ENCODE measurements at places on chromosomes 4 and X. TPM values are rescaled to one million over a fixed set of nuclear protein-coding genes. Genes with fewer than 3 reads are reported as not detected.

- H3K36me3 ChIP-seq: no peaks in the 10 kb centered on the region
- H3K27me3 ChIP-seq: no peaks in the 10 kb centered on the region
- DNase-seq: peak; percentile 44
- peak overlapping the region; percentile 77 for H3K4me3 ChIP-seq
- peaks cover 37% of the 10 kb centered on the region for H3K4me1 ChIP-seq
- H3K27ac ChIP-seq: peak overlapping the region; percentile 83
Observed at GRCh38 chrX:19863212-19863856, 24.1 kb downstream of the SH3KBP1 start.

GRCh38 chrX:135931644-135932487, 38.4 kb downstream of the SAGE1 start:
- H3K27ac ChIP-seq: no peak overlapping the region
- DNase-seq: peak; percentile 63
- no peaks in the 10 kb centered on the region for H3K4me1 ChIP-seq

DNA sequence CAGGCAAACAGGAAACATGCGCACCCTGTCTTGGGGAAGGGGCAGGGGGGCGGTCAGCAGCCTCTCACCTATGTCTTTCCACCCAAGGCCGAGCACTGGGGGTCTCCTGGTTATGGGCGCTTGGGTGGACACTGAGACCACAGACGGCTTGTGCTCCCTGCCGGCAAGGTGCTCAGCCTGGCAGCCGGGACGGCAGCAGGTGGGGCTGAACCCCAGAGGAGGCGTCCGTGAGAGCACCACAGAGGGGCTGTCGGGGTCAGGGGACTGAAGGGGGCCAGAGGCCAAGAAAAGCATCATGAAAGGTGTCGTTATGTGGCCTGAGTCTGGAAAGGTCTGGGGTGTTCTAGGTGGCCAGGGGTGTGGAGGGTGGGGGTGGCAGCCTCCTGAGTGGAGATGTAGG, 19.6 kb downstream of the DOK7 start:
- no peak overlapping the region for H3K4me3 ChIP-seq
- H3K27ac ChIP-seq: no peak overlapping the region
- peaks cover 2% of the 10 kb centered on the region for H3K27me3 ChIP-seq

DNA sequence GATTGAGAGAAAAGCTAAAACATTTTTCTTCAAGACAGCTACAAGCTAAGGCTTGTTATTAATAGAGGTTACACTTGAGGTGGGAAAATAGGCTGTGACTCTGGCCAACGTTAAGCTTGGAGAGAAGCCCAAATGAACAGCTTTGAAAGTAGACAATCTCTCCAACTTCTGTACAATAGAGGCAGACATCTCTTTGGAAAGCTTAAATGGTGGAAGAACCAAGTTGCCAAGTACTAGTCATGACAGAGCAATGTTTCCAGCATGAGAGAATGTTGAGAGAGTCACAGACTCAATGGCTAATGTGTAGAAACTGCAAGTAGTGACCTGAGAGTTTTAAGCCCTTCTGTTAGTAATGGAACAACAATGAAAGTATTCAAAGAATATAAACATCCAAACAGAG, 298.1 kb downstream of the INPP4B start:
- H3K36me3 ChIP-seq: no peaks in the 10 kb centered on the region
- no peaks in the 10 kb centered on the region for H3K27me3 ChIP-seq
- no peaks in the 10 kb centered on the region for H3K4me1 ChIP-seq
- no peak overlapping the region for H3K4me3 ChIP-seq
- H3K27ac ChIP-seq: no peak overlapping the region

- H3K36me3 ChIP-seq: no peaks in the 10 kb centered on the region
- no peak for DNase-seq
- H3K27me3 ChIP-seq: peaks cover 7% of the 10 kb centered on the region
- no peak overlapping the region for H3K27ac ChIP-seq
Observed at GRCh38 chr4:74658116-74658515, 136.2 kb downstream of the BTC start.

DNA sequence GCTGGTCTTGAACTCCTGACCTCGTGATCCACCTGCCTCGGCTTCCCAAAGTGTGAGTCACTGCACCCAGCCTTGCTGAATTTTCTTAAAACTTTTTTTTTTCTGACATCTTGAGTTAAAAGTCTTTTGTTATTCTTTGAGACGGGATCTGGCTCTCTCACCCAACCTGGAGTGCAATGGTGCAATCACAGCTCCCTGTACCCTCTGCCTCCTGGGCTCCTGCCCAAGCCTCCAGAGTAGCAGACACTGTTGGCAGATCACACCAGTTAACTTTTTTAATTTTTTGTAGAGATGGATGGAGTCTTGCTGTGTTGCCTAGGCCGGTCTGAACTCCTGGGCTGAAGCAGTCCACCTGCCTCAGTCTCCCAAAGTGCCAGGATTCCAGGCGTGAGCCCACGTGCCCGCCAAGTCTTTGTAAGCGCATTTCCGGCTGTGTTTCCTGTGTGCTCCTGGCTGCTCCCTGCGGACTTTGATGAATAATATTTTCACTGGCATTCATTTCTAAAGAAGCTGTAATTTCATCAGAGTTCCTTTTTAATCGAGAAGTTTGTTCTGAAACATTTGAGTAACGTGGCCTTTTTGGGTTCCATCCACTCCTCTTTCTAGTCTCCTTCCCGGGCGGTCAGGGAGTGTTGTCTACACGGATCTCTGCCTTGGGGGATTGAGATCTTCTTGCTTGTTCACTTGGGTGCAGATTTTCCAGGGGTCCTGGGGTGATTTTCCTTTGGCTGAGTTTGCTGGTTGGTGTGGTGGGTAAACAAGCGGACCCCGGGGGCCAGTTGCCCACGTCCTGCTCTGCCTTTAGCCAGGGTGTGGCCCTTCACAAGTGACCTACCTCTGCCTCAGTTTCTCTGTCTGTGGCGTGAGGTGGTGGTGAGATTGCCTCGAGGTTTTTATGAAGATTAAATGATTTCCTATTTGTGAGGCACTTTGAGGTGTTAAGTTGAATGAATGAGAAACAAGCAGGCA, 44.4 kb downstream of the PCGF3 start:
- H3K27me3 ChIP-seq: no peaks in the 10 kb centered on the region
- peaks cover 4% of the 10 kb centered on the region for H3K4me1 ChIP-seq
- H3K4me3 ChIP-seq: no peak overlapping the region
- no peaks in the 10 kb centered on the region for H3K36me3 ChIP-seq
- H3K27ac ChIP-seq: no peak overlapping the region

DNA sequence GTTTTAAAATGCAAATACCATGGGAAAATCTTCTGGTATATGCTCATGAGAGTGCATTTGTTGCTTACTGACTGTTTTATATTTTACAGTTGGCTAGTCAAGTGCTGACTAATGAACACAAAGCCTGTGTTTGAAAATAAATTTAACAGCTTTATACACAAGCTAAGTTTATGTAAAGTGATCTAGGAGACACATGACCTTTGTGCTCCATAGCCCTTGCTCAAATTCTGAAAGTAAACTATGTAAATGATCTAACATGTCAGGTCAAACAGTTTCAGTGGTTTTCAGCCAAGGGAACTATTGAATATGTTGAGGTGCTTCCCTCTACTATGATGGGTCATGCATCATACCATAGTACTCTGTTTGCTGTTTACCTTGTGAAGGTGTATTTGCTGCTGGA, 36.7 kb downstream of the DIAPH2 start:
- peaks cover 4% of the 10 kb centered on the region for H3K36me3 ChIP-seq
- H3K27ac ChIP-seq: no peak overlapping the region
- peaks cover 2% of the 10 kb centered on the region for H3K27me3 ChIP-seq
- no peak for DNase-seq
- H3K4me3 ChIP-seq: no peak overlapping the region

DNA sequence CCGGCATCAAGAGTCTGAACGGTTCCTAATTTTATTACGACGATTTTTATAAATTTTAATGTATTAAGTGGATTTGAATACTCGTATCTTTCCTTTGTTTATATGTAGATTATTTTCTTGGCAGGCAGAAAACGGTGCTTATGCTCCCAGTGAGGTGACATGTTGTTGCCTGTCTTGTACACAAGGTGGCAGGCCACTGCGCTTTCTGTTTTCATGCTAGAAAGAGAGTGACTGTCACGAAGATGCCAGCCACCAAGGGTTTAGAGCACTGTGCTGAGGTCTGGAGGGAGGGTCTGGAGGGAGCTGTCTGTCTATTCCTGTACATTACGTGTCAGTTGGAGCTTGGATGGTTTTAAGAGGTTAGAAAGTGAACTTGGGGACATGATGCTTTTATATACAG, 87.7 kb downstream of the SHROOM2 start:
- no peaks in the 10 kb centered on the region for H3K4me1 ChIP-seq
- H3K36me3 ChIP-seq: no peaks in the 10 kb centered on the region
- peaks cover 23% of the 10 kb centered on the region for H3K27me3 ChIP-seq
- H3K27ac ChIP-seq: no peak overlapping the region

DNA sequence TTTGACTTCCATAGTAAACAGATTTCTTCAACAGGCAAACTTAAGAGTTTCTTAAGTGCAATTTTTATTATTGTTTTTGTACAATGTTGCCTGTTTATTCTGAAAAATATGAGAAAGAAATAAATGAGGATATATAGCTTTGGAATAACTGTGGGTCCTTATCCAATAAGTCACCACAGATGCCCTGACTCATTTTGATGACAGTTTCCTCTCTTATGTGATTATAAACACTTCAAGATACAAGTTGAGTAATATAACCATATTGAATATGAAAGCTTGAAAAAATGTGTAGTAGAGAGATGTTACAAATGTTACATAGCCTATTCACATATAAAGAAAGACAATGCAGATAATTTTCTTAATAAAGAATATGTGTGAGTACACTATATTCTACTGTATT, 931.6 kb downstream of the RAPGEF2 start:
- DNase-seq: no peak
- no peak overlapping the region for H3K4me3 ChIP-seq
- no peaks in the 10 kb centered on the region for H3K27me3 ChIP-seq
- H3K4me1 ChIP-seq: no peaks in the 10 kb centered on the region
- no peaks in the 10 kb centered on the region for H3K36me3 ChIP-seq
- H3K27ac ChIP-seq: no peak overlapping the region

GRCh38 chr4:52864793-52865192, 2.7 kb downstream of the RASL11B start:
- no peaks in the 10 kb centered on the region for H3K36me3 ChIP-seq
- no peak for DNase-seq
- peaks cover 19% of the 10 kb centered on the region for H3K27me3 ChIP-seq
- H3K4me1 ChIP-seq: peaks cover 9% of the 10 kb centered on the region
- no peak overlapping the region for H3K4me3 ChIP-seq

DNA sequence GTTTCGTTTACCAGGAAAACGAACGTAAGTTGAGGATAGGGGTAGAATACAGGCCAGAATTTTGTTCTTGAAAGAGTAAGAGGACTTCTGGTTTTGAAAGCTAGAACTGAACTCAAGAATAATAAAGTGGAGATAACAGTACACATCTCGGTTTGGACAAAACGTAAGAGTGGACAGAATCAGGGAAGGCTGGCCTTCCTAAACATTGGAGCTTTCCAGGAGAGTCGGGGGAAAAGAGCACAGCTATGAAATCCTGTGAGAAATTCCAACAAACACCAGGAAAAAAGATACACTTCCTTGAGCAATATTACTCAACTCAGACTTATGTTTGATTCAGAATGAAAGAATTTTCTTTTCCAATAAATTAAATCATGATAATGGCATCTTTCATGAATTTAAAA, 1.2 kb downstream of the CTSO start:
- H3K4me1 ChIP-seq: peaks cover 10% of the 10 kb centered on the region
- H3K27ac ChIP-seq: peak overlapping the region; percentile 57
- H3K27me3 ChIP-seq: peaks cover 2% of the 10 kb centered on the region
- no peaks in the 10 kb centered on the region for H3K36me3 ChIP-seq
- DNase-seq: no peak

- H3K4me3 ChIP-seq: no peak overlapping the region
- DNase-seq: no peak
- H3K27me3 ChIP-seq: peaks cover 25% of the 10 kb centered on the region
- no peak overlapping the region for H3K27ac ChIP-seq
Observed at GRCh38 chrX:140661643-140662042, 47.9 kb upstream of the LINC00632 start.

DNA sequence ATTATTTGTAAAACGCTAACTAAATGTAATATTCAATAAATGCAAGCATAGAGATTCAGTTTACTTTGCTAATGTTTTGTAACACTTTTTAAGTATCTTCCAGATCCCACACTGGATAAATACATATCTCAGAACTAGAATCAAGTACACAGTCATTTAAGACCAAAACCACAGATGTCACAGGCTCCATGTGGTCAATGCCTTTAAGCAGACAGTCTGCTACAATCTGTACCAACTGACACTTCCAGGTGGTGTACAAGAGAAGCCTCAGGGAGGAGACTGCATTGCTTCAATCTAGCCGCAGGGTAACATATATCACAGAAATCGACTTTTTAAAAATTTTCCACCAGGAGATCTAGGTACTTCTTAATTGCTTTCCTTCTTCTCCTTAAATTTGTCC, 229.6 kb upstream of the DIAPH2 start:
- H3K27ac ChIP-seq: no peak overlapping the region
- H3K27me3 ChIP-seq: no peaks in the 10 kb centered on the region

DNA sequence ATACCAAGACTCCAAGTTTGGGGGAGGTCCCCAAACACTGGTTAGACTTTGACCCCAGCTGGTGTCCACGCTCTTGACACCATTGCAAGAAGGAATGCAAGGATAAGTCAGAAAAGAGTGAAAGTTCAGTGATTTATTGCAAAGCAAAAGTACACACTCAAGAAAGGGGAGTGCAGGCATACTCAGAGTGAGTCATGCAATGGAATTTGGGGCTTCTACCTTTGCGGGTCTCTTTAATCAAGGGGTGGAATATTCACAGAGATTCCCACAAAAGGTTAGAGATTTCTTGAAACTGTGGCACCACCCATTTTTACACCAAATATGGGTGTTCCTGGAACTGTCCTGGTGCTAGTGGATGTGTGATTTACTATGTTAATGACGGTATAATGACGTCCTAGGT, 5.2 kb upstream of the SMIM10L2A start:
- no peaks in the 10 kb centered on the region for H3K27me3 ChIP-seq
- no peak for DNase-seq
- H3K27ac ChIP-seq: no peak overlapping the region
- peaks cover 3% of the 10 kb centered on the region for H3K4me1 ChIP-seq
- no peak overlapping the region for H3K4me3 ChIP-seq
- H3K36me3 ChIP-seq: no peaks in the 10 kb centered on the region

GRCh38 chrX:130110379-130111219, at the start of gene ELF4:
TSS of gene ELF4 (minus strand) at chrX:130110497. CDS start at chrX:130081330, 29,167 bp downstream.
- peak within 1 kb of the TSS; percentile 70 for H3K4me3 ChIP-seq
- peak within 1 kb of the TSS; percentile 81 for H3K27ac ChIP-seq
- no peaks in the 10 kb centered on the region for H3K36me3 ChIP-seq
- peaks cover 29% of the 10 kb centered on the region for H3K4me1 ChIP-seq
- peaks cover 5% of the 10 kb centered on the region for H3K27me3 ChIP-seq
- no peak for DNase-seq

DNA sequence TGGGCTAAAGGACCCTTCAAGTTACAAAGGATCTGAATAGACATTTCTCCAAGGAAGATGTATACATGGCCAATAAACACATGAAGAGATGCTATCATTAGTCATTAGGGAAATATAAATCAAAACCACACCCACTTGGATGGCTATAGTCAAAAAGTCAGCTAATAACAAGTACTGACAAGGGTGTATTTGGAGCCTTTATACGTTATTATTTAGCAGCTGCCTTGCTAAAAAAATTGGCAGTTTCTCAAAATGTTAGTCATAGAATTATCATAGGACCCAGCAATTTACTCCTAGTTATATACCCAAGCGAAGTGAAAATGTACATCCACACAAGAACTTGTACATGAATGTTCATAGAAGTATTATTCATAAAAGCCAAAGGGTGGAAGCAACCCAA, 112.7 kb upstream of the DUSP21 start:
- H3K27me3 ChIP-seq: peaks cover 8% of the 10 kb centered on the region
- no peaks in the 10 kb centered on the region for H3K4me1 ChIP-seq
- no peak overlapping the region for H3K27ac ChIP-seq
- no peaks in the 10 kb centered on the region for H3K36me3 ChIP-seq
- H3K4me3 ChIP-seq: no peak overlapping the region

Gene DGAT2L6
- not detected for total RNA-seq

Gene PDCL2
- not detected for total RNA-seq

Gene DMRTC1
- not detected for total RNA-seq

Gene RPL10
- total RNA-seq: 2,194 TPM
